Stimulated activated CD4-positive, alpha-beta T cell treated with anti-CD3 and anti-CD28 coated beads, TNF-alpha, amount 100 ng/mL, for 4 hours (primary cell): ENCODE measurements at places on chromosomes 12 and 14.

GRCh38 chr12:65209655-65210043 lies 40.3 kb downstream of the LEMD3 start:
- no peak for DNase-seq

- DNase-seq: no peak
Observed at GRCh38 chr12:110253176-110253575, 27.9 kb upstream of the ATP2A2 start.

DNA sequence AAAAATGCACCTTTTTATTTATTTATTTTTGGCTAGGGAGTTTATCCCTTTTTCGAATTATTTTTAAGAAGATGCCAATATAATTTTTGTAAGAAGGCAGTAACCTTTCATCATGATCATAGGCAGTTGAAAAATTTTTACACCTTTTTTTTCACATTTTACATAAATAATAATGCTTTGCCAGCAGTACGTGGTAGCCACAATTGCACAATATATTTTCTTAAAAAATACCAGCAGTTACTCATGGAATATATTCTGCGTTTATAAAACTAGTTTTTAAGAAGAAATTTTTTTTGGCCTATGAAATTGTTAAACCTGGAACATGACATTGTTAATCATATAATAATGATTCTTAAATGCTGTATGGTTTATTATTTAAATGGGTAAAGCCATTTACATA lies 14.9 kb upstream of the SNAPC1 start:
- no peak for DNase-seq

- DNase-seq: no peak
Observed at GRCh38 chr12:91100906-91101305, 10.4 kb downstream of the LUM start.

DNA sequence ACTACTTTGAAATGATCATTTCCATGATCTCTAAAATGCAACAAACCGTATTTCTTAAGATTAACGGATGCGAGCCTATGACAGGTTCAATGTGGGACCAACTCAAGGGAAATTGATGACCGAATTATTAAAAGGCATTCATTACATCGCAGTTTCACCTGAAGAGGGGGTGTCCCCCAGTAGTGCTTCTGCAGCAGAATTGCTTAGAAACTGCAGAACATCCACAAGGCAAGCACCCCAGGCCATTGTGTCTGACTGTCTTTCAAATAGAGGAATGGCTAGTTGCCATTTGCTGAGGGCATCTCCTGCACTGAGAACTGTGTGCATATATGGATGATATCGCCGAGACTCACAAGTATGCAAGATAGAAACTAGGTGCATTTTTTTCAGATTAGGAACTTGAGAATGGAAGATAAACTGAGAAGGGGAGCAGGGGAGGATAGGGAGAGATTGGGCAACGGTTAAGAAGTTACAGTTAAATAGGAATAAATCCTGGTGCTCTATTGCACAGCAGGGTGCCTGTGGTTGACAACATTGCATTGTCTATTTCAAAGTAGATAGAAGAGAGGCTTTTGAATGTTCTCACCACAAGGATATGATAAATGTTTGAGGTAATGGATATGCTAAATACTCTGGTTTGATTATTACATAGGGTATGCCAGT lies 234.3 kb upstream of the PLEKHG7 start:
- DNase-seq: no peak

- DNase-seq: no peak
Observed at GRCh38 chr14:58059126-58059525, 92.9 kb downstream of the ARMH4 start.

DNA sequence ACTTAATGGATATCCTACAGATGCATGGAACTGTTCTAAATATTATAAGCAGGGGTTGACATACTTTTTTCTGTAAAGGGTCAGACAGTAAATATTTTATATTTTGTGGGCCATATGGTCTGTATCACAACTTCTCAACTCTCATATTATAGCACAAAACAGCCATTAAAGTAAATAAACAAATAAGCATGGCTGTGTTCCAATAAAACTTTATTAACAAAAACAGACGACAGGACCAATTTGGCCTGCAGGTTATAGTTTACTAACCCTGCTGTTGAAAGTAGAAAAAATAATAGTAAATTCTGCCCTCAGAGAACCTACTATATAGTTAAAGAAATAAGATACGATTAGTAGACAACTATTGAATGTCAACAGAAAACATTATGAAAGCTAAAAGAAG lies 17.5 kb downstream of the ATG2B start:
- no peak for DNase-seq

- DNase-seq: no peak
Observed at GRCh38 chr12:77189901-77190416, 124.6 kb upstream of the E2F7 start.

- DNase-seq: no peak
Observed at GRCh38 chr12:3897371-3897971, 24.3 kb upstream of the PARP11 start.

- DNase-seq: no peak
Observed at GRCh38 chr12:104473374-104473983, 16.7 kb downstream of the CHST11 start.

DNA sequence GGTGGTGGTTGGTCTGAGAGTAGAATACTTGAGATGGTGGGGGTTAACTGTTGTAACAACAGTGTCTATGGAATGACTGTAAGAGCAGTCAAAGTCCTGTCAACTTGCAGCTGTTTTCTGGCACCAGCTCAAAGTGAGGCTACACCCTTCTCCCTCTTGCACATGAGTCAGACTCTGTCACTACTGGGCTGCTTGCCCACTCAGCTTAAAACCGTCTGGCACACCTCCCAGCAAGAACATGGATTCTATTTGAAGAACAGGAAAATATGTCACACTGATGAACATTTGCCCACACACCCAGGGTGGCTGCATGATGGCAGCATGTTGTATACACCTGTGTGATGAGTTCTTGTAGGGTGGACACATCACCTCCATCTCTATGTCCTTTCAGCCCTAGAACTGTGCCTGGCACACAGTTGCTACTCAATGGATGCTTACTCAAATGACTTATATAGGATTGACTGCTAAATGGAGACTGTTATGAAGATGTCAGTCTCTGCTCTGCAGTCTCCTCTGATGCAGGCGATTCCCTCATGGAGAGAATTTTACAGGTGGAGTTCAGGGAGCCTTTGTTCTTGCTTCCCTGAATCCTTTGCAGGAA lies 19.3 kb upstream of the SERPINA6 start:
- no peak for DNase-seq

DNA sequence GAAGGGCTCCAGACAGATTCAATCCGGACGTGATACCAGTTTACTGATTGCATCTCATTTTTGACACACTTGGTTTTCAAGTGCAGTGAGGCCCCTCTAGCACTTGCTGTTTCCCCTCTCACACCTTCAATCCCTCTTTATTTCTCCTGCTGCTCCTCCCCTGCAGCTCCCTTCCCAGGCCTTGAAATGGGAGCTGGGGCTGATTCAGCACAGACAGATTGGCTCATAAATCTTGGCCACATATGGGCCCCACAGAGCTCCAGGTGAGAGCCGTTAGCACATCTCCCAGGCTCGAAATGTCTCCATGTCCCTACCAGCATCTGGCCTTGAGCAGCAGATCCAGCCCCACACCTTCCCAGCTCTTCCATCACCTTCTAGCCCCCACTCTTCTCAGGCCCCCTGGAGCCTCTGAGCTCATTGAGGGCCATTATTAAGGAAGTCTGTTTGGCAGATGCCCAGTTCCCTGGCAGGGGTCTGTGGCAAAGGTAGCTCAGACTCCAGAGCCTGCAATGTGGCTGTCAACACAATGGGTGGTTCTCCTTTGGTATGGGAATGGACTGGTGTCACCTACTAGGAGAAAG lies 220.3 kb upstream of the FKBP4 start:
- DNase-seq: no peak

DNA sequence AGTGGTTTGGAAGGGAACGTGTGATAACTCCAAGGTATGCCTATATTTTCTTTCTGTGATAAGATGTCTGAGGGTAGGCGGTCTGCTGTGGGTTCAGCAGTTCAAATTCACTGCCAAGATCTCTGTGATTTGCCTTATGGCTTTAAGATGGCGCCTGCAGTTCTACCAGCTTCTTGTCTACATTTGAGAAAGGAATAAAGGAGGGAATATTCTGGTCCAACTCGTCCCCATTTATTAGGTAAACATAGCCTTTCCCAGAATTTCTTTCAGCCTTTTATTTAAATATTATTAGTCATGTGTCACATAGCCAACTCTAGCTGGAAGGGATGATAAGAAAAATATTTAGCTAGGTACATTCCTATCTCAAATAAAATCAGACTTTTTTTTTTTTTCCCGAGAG lies 48.8 kb downstream of the KCNJ8 start:
- no peak for DNase-seq

GRCh38 chr12:106120519-106121105 lies 18.1 kb downstream of the NUAK1 start:
- DNase-seq: no peak

- no peak for DNase-seq
Observed at GRCh38 chr14:51283402-51284085, 43.5 kb downstream of the TMX1 start.

GRCh38 chr12:106380954-106381353 lies 23.4 kb downstream of the POLR3B start:
- no peak for DNase-seq

- DNase-seq: no peak
Observed at GRCh38 chr12:10310926-10311720, 3.5 kb downstream of the KLRD1 start.

- DNase-seq: no peak
Observed at GRCh38 chr12:579420-580110, 83.7 kb downstream of the NINJ2 start.

DNA sequence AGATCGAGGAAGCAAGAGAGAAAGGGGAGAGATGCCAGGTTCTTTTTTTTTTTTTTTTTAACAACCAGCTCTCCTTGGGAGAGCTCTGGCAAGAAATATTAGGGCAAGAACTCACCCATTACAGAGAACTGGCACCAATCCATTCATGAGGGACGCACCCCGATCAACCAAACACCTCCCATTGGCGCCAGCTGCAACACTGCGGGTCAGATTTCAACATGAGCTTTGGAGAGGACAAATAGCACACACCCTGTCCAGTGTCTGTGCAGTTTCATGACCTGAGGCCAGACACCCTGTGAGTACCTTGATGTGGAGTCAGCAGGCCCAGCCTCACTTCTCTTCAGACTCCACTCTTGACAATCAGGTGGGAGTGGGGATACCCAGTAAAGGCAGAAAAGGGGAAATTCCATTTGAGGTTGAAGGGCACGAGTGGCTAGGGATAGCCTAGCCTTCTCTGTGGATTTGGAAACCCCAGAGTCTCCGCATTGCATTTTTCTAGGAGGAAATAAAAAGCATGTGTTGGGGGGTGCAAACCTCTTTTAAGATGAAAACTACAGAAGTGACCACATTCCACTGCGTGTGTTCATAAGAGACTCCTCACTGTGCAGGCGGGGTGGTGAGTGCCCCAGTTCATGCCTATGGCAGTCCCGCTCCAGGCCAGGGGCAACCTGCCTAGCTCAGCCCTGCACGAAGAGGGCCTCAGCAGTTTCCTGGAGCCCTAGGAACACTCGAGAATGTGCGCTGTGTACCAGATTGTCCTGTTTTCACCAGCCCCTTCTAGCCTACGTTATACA lies 42.4 kb upstream of the GPATCH2L start:
- DNase-seq: no peak

DNA sequence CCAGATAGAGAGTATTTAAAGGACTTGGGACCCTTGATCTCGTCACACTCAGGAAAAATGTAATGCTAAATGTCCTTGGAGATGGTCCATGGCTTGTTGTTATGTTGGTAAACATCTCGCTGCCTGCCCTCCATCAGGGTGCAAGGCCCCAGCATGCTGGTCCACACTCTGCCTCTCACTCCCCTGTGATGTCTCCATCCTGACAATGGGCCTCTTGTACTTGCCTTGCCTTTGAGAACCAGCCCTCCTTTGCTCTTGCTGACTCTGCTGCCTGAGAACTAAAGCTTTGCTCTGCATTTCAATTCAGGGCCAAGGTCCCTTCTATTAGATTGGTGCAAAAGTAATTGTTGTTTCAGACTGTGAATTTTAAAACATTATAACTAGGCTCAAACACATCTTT lies 131.0 kb upstream of the LMNTD1 start:
- DNase-seq: no peak

- no peak for DNase-seq
Observed at GRCh38 chr14:95130549-95130948, 26.8 kb downstream of the DICER1 start.

DNA sequence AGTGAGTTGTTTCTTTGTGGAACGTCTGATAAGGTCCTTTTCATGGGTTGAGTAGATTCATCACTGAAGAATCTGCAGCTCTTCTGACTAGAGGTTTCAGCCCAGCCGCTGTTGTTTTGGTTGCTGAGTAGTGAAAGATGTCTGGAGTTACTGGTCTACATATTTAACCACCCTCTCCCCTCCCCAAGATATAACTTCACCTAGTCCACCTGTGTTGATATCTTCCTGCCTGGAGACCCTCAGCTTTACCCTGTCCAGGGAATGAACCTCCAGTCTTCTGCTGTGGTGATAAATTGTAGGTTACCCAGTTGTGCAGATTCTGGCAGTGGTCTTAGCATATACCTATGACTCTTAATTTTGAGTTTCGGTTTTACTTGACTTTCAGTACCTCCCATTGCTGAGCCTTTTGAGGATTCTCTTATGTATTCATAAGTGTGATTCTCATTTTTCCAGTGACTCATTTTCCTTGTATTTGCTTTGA lies 62.9 kb downstream of the CCDC91 start:
- peak; percentile 0 for DNase-seq

DNA sequence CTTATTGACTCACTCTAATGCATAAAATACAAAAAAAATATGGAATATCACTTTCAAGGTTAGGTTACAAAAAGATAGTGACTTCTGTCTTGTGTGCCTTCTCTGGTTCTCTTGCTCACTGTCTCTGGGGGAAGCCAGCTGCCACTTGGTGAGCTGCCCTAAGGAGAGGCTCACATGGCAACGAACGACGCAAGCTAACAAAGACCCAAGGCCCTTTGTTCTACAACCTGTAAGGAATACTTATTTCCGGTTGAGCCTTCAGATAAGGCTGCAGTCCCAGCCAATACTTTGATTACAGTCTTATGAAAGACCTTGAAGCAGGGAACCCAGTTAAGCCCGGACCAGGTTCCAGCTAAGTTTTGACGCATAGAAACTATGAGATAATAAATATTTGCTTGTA lies 242.4 kb upstream of the TBX3 start:
- no peak for DNase-seq

DNA sequence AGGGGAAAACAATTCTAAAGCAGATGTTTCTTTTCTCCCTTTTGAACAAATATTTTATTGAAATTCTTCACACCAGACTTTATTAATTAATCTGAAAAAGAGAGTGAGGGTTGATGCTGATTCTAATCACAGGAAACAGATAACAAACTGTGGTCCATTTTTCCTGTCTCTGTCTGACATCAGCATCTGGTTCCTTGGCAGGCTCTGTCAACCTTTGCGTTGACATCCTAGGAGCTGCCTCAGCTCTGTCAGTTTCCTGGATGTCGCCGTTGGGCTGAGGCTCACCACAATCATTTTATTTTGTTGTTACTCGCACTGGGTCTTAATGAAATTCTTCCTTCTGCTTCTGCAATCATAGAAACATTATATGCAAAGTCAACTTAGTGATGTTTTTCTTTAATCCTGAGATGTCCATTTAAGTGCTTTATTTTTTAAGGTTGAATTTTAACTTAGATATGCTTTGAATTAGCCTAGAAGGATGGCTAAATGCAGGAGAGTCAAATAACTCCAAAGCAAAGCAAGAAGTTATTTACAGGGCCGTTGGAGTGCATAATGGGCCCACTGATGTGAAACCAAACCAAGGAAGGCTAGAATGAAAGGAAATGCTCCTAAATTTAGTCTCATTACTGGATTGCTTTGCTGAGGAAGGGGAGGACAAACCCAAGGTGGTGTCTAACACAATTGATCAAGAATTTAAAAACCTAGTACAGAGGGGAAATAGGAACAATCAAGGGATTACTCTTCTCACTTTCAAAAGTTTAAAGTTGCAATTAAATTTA lies 542.4 kb downstream of the FLRT2 start:
- DNase-seq: no peak

- no peak for DNase-seq
Observed at GRCh38 chr14:64060199-64060545, 207.4 kb downstream of the SYNE2 start.
